B cell (primary cell): ENCODE measurements at places on chromosomes 16 and 17.

- no peak for DNase-seq
Measured at GRCh38 chr16:70290949-70291519, 1.7 kb upstream of the AARS1 start.

- DNase-seq = no peak
Measured at GRCh38 chr17:30520882-30521281, 43.7 kb downstream of the GOSR1 start.

DNA sequence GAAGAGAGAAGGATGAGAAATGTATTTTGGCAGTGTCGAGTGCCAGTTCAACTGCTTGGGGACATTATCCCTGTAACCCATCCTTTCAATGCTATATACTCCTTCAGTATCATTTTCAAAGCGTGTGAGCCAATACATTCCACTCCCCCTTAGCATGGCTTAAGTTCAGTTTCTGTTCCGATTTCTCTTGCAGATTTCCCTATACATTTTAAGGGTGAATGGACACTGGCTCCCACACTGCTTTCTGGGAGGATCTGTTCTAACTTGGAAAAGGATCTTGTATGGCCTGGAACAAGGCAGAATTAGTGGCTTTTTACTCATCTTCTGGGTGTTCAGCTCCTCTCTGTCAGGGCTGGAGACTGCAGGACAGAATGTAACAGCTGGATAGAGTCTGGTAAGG lies 333.8 kb downstream of the HAPSTR1 start:
- no peak for DNase-seq

- DNase-seq = no peak
Measured at GRCh38 chr16:54576785-54577184, 290.2 kb upstream of the IRX3 start.

DNA sequence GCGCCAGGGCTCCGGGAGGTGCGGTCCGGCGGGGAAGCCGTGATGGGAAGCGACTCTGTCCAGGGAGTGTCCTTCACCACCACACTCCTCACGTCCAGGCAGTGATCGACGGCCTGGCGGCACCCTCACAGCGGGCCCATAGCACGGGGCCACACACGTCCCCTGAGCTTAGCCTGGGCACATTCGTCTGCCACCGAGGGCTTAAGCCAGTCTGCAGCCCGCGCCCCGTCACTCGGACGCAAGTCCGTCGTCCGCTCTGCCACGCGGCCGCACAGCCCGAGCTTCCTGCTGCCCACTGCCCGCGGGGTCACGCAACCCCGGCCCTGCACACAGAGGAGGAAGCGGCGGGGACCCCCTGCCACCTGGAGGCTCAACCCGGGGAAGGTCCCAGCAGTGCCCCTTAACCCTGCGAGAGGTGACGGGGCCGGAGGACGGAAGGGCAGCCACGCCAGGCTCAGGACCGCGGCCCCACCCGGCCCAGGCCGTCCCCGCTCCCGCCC lies 3.0 kb upstream of the TBX2 start:
- peak; percentile 48 for DNase-seq

DNA sequence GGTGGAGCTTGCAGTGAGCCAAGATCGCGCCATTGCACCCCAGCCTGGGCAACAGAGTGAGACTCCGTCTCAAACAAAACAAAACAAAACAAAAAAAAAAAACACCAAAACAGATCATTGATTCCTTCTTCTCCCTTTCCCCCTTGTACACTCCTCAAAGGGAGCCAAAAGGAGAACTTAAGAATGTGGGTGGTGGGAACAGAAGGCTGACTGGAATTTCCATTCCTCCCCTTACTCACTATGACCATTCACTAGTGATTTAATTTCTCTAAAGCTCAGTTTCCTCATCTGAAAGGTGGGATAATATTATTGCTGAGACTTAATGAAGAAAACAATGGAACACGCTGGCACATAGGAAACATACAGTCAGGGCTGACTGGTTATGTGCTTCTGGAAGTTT lies 17.1 kb upstream of the HNF1B start:
- no peak for DNase-seq

GRCh38 chr16:73052576-73052975 lies 4.6 kb upstream of the ZFHX3 start:
- no peak for DNase-seq

DNA sequence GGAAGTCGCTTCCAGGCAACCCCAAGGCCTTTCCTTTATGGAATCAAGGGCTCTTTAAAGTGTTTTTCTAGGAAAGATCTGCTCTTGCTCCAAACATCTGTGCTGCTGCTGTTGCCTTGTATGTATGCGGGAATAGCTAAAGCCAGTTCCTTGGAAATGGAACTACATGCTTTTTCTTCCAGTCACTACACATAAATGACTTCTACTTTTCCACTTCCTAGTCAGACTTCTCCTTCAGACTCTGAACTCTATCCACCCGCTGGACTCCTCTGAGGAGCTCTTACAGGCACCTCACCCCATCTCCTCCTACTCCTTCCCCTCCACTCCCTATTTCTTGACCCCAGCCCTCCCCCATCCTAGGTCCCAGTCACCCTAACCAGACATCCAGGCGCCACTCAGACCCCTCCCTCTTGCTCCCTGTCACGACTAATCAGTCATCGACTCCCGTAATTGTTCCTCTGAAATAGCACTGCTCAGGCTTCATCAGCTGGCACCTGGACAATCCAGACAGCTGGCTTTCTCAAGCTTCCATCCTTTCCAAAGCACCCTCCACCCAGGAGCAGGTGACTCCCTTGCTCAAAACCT lies 15.0 kb upstream of the PEMT start:
- no peak for DNase-seq

GRCh38 chr17:7238420-7239090 lies 702 bp downstream of the PHF23 start:
- DNase-seq = peak; percentile 69

DNA sequence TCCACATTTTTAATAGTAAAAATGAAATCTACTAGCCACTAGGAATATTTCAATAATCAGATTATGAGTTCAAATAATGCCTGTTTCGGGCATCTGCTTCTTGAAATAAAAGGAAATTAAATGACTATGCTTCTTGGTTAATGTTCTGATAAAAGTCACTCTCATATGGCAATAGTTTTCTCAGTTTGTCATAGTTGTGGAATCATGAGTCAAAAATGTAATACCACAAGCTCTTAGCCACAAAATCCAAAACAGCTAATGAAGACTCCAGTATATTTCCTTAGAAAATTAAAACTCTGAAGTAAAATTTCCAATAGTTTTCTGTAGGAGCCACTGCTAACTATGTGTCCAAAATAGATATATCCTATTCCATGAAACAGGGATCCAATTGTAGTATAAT lies 676.3 kb upstream of the CDH8 start:
- no peak for DNase-seq

DNA sequence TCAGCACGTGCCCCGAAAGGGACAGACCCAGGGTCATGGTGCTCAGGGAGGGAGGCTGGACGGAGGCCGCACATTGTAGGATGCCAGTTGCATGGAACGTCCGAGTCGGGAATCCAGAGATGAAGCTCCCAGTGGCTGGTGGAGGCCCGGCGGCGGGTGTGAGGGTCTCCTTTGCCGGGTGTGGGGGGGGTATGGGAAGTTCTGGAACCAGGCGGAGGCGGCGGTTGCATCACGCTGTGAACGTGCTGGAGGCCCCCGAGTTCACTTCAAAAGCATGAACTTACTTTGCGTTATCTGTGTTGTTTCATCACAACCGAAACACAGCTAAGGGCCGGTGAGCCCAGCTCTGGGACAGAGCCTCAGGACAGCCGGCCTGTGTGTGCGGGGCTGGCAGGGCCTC lies 73.4 kb upstream of the GNG13 start:
- no peak for DNase-seq

DNA sequence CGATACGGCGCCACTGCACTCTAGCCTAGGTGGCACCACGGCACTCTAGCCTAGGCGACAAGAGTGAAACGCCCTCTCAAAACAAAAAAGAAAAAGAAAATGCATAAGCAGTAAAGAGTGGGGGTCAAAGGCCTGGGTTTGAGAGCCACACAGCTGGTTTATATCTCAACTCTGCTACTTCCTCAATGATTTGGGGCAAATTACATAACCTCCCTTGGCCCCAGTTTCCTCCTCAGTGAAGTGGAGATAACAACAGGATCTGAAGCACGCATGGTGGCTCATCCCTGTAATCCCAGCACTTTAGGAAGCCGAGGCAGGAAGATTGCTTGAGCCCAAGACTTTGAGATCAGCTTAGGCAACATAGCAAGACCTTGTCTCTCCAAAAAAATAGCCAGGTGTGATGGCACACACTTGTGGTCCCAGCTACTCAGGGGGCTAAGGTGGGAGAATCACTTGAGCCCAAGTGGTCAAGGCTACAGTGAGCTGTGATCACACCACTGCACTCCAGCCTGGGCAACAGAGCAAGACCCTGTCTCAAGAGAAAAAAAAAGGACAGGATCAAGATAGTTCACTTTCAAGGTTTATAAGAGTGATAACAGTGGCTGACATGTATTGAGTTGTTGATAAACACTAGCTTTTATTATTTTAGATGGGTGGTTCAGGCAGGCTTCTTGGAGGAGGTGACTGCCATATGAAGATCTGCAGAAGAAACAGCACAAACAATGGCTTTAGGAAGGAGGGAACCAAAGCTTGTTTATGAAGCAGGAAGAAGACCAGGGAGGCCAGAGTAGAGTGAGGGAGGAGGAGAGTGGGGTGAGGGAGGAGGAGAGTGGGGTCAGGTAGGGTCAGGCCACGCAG lies 8.5 kb upstream of the COG1 start:
- no peak for DNase-seq

GRCh38 chr16:29738514-29738913 lies 7.3 kb downstream of the C16orf54 start:
- peak; percentile 74 for DNase-seq

- peak; percentile 87 for DNase-seq
Measured at GRCh38 chr17:43578699-43579565, 32.8 kb upstream of the ETV4 start.

GRCh38 chr16:23700509-23700908 lies 12.5 kb downstream of the ERN2 start:
- DNase-seq = no peak

DNA sequence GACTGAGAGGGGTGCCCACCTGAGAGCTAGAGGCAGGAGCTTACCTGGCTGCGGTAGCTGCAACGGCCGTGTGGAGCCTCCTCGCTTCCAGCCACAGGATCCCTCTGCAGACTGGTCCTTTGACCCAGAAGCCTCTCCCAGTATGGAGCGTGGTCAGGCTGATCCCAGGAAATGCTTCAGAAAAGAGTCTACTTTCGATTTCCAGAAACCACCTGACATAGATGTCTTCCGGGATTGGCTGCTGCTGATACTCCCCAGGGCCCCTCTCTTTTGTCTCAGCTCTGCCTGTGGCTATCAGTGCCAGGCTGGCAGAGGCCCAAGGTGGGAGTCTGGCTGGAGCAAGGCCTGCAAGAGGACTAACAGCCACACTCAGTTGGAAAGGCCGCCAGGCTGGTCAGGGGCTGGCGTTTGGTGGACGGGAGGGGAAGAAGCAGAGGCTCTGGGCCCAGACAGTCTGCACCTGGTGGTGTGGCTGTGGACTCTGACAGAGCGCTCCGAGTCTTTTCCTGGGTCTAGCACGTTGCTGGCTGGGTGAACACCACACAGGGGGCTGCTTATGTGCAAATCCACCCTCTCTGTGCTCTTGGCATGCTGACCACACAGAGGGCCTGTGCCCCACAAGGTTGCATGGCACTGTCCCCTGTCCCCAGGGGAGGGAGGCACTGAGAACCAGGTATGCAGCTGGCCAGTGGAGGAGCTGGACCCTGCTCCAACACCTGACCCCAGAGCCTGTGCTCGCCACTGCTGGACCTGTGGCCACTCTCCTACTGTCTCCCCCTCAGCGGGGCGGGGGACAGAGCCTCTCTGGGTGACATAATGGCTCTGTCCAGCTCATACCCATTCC lies at the start of gene LGALS3BP:
Gene LGALS3BP, minus strand, starts transcription at position 144 of the 844 bp plus-strand sequence. CDS start 2,732 bp downstream, outside the sequence.
- no peak for DNase-seq

GRCh38 chr16:60203525-60204124 lies 1469.5 kb upstream of the GOT2 start:
- DNase-seq = no peak

GRCh38 chr16:48444574-48444973 lies 59.4 kb upstream of the SIAH1 start:
- DNase-seq = no peak

DNA sequence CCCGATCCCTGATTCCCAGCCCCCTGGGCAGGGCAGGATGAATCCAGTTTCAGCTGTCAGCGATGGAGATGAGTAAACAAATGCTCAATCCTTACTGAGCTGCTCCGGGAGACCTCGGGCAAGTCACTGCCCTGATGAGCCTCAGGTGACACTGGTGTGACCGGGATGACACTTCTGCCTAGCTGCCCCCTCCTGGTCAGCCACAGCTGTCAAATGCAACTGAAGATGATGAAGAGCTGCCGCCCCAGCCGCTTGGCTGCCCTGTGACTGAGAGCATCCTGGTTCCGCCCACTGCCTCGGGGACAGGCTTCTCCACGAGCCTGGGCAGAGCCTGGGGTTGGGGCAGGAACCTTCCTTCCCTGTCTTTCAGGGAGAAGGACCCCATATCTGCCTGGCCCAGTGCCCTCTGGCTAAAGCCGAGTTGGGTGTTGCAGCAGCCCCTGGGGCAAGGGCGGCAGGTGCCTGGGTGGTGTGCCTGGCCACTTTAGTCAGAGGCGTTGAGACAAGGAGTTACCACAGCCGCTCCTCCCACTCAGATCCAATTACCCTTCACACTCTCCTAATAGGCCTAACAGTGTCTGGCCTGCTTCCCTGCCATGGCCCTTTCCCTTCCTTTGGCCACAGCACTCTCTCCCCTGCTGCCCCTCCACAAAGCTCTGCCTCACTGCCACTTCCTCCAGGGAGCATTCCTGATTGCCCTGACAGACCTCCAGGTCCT lies 5.5 kb downstream of the CCL17 start:
- DNase-seq = no peak

GRCh38 chr16:89108416-89108815 lies 14.8 kb downstream of the ACSF3 start:
- no peak for DNase-seq

DNA sequence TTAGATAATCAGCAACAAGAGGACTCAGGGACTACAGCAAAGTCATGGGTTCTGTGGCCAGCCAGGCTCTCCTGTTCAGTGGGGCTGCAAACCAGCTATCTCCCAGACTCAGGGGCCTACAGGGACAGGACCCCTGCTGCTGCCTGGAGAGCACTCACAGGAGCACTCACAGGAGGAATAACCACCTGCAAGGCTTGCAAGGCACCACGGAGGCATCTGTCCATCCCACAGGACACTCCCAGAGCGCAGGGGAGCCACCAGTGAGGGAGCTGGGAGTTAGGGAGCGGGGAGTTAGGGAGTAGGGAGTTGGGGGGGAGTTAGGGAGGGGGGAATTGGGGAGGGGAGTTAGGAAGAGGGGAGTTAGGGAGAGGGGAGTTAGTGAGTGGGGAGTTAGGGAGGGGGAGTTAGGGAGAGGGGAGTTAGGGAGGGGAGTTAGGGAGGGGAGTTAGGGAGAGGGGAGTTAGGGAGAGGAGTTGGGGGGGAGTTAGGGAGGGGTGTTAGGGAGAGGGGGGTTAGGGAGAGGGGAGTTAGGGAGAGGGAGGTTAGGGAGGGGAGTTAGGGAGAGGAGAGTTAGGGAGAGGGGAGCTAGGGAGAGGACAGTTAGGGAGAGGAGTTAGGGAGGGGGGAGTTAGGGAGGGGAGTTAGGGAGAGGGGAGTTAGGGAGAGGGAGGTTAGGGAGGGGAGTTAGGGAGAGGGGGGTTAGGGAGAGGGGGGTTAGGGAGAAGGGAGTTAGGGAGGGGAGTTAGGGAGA lies 5.7 kb downstream of the CANT1 start:
- no peak for DNase-seq
